ENCODE measurements at places on chromosomes 4 and X.

GRCh38 chr4:182894681-182895275 lies 22.4 kb downstream of the DCTD start:
- DNase-seq, result no peak

- DNase-seq, result no peak
Measured at GRCh38 chr4:7673121-7673520, 238.4 kb upstream of the PSAPL1 start.

- DNase-seq, result no peak
Measured at GRCh38 chrX:15525664-15526416, 25.2 kb downstream of the BMX start.

DNA sequence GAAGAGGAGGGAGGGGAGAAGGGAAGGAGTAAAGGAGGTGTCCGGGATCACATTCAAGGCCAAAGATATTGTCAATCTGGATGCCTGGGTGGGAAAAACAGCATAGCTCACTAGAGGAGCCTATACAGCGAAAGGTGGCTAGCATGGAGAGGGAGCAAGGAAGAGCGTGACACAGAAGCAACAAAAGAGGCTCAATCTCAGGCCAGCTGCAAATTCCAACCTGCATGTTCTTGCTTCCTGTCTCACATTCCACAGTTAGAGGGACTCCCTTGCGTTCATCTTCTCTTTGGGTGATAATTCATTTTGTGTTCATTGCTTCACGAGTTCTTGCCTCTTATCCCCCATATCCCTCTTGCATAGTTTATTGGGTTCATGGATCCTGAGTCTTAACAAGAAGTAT lies 3.0 kb upstream of the CLNK start:
- no peak for DNase-seq

DNA sequence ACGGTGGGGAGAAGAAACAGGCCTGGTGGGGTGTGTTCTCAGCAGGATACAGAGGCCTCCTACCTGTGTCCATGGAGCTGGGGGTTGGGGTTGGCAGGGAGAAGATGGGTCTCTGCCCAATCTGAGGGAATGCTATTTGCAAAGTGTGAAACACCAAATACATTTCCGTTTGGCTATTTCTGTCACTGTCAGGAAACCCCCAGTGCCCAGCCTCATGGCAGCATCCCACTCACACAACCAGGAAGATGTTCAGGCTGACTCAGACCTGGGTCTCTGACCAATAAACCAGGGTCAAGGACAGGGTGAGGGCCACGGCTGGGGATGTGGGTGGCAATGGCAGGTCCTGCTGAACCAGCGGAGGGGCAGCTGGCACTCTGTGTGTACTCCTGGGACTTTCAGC lies 41.3 kb downstream of the BCOR start:
- DNase-seq, result no peak

- DNase-seq, result no peak
Measured at GRCh38 chr4:108119199-108119800, 49.4 kb downstream of the LEF1 start.

- no peak for DNase-seq
Measured at GRCh38 chr4:76203541-76203940, 10.1 kb downstream of the SCARB2 start.

Measured in frontal cortex (tissue), 4 donors.